ENCODE measurements at places on chromosomes 7 and 10.

GRCh38 chr7:27533652-27534081 is 129.0 kb downstream of the HIBADH start:
- no peak for DNase-seq

DNA sequence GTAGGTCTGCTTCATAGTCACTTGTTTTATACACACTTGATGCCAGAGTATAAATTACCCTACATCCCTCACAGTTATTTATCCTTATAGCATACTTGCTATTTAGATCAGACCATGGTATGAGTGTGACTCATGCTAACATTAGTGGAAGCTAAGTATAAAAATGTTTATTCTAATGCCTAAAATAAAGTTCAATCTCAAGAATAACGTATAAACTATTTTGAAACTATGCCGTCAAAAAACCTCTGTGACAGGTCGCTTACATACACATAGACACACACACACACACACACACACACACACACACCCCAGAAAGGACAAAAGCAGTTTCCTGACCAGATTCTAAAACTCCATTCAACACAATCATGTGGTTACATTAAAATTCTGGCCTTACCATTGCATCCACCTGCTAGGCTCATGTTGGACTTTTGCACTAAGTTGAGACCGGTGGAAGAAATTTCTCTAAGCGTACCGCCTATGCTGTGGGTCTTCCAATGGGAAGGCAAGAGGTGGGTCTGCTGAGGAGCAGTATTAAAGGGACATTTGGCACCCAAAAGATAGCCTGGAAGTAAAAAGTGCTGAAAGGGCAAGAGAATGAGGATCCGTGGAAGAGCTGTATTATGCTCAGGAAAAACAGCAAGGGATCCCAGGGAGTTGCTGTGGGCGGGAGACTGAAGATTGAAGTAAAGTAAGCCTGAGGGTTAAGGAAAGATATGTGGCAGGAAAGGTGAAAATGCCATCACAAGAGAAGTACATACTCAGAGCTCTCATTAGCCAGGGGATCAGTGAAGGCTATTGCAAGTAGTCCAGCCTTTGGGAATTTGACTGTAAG is 5.0 kb downstream of the FOXP2 start:
- DNase-seq = no peak

GRCh38 chr10:132098539-132099388 is 33.0 kb downstream of the JAKMIP3 start:
- no peak for DNase-seq

DNA sequence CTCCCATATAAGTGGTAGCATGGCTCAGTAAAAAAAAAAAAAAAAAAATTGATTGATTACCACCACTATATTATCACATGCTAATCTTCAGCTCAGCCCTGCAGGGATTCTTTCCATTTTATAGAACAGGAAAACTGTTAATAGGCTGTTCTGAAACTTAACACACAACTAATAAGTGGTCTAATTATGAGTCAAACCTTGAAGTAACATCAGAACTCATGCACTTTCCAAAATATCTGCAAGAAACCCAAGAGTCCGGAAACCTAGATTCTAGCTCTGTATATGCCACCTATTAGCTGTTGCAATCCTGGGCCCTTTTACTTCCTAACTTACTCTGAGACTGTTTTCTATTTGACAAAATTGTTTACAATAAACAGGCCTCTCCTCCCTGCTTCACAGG is 23.9 kb downstream of the SEM1 start:
- DNase-seq = no peak

- DNase-seq = no peak
Measured at GRCh38 chr10:69842020-69842419, 40.3 kb downstream of the COL13A1 start.
